Kidney (tissue), 22 donors: ENCODE measurements at places on chromosomes 16 and 17.

DNA sequence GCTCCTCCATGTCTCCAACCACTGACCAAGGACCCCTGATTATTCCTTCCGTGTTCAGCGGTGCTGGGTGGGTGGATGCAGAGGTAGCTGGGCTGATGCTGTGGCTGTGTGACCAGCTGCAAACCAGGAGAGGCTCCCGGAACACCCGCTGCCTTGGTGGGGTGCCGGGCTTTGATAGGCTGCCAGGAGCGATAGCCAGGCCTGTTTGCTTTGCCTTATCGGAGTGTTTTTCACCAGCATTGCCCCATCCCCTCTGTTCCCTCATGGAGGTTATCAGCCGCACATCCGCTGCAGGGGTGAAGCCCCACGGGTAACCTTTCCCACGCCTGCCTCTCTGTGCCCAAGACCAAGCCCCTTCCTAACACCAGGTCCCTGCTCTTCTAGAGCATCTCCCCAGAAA lies 354.3 kb downstream of the C16orf95 start:
- no peak for DNase-seq

- DNase-seq, result peak; percentile 78
Observed at GRCh38 chr17:64154313-64154695, 24.4 kb upstream of the ERN1 start.

DNA sequence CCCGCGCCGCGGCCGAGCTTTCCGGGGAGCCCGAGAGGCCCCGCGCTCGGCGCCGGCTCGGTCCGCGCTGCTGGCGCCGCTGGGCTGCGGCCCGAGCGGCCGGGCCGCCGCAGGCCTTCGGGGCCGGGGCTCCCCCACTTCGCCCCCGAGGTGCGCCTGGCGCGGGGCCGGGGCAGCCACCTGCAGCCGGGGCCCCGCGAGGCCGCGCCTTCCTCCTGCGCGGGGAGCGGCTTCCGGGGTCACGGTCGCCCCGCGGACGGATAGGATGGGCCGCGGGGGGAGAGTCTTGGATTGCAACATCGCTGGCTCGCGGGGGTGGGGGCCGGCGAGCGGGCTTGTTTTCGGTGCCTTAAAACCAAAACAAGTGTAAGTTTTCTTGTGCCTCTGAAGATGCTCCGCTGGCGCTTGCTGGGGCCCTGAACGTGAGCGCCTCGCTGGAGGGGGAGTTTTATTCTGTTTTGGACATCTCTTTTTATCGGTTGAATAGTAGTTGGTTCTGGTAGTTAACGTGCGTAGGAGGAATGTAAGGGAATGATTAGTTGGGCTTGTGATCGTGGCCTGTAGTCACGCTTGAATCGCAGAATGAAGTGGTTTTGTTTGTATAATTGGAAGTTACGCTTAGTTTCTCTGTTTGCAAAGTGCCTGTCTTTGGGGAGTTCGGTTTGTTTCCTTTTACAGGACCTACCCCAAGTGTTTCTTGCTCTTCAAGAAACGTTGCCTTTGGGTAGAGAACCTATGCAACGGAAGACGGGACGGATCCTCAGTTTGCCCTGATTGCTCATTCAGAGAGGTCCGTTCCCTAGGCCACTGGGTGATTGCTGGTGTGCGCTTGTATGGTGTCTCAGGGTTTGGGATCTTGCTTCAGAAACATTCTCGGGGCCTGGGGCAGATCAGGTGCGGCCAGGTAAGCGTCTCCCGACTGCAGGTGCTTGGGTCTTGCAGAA lies 724 bp downstream of the UBE2I start:
- DNase-seq, result no peak

- peak; percentile 86 for DNase-seq
Observed at GRCh38 chr17:40316571-40317344, 7.8 kb downstream of the RARA start.

DNA sequence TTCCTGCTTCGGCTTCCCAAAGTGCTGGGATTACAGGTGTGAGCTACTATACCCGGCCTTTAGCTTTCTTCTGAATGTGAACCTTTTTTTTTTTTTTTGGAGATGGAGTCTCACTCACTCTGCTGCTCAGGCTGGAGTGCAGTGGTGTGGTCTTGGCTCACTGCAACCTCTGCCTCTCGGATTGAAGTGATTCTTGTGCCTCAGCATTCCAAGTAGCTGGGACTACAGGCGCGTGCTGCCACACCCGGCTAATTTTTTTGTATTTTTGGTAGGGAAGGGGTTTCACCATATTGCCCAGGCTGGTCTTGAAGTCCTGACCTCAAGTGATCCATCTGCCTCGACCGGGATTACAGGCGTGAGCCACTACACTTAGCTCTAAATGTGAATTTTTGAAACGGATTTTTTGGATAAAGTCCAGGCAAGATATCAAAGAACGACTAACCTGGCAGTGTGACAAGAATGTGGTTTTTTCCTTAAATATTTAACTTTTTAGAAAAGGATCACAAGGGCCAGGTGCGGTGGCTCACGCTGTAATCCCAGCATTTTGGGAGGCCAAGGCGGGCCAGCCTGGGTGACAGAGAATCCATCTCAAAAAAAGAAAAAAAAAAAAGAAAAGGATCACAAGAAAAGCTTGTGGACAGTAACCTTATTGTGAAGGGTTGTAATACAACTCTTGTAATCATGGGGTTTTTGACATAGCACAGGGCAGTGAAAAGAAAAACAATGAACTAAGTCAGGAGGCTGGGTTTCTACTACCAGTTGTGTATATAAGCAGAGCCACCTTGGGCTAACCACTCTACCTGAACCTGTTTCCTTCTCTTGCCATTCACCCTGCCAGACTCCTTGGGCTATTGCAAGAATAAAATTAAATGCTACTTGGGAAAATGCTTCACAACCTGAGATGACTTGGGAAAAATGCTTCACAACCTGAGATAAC lies 6.2 kb downstream of the BRCA1 start:
- DNase-seq, result no peak

DNA sequence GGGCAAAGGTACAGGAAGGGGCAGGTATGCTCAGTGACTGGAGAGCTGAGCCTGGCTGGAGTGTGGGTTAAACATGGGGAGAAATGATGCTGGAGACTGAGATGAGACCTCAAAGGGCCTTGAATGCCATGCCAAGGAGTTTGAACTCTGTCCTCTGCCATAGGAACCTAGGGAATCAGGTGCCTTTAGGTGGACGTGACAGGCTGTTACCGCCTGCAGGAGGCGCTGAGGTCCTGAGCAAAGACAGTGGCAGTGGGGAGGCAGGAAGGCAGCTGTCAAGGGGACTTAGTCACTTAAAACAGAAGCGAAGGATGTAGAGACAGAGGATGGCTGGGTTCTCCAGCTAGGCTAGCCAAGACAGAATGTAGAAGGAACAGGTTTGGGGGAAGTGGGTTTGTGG lies 9.1 kb downstream of the PSMB3 start:
- peak; percentile 21 for DNase-seq

DNA sequence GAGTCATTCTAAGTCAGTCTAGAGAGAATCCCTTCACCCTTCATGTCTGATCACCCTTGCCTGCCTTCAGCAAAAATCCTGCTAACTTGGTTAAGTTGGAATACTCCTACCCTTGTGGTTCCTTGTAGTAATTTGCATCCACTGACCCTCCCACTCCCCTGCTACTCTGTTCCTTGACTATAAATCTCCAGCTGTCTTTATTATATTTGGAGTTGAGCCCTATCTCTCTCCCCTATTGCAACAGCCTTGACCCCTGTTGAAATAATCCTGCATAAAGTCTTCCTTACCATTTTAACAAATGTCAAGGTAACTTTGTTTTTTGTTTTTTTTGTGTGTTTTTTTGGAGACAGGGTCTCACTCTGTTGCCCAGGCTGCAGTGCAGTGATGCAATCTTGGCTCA lies 590.1 kb downstream of the WWOX start:
- no peak for DNase-seq

- no peak for DNase-seq
Observed at GRCh38 chr17:19877364-19877945, 9.7 kb upstream of the ULK2 start.

- DNase-seq, result peak; percentile 81
Observed at GRCh38 chr17:46979147-46979863, at the start of gene RPRML. TSS of gene RPRML (minus strand) at chr17:46979253. CDS start at chr17:46979007, 246 bp downstream.

DNA sequence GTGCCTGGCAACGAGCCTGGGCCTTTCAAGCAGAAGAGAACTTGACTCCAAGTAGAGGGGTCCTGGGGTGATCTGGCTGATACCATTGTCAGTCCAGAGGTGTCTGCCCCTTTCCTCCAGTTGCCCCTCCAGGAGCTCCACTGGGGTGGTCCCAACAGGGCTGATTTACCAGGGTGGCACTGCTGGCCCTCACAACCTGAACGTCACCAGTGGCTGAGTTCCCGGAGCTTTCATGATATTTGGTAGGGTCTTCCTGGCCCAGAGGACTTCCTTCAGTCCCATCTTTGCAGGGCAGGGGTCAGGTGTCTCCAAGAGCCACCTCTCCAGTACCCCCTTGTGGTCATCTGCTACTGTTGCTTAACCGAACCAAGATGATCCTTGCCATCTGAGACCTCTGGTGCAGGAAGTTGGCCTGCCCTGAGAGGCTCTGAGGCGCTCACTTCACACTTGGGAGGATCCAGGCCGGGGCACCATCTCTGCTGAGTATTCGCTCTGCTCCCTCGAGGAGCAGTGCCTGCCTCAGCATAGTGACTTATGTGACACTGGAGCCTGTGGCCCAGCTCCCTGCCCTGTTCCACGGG lies 3.5 kb downstream of the LIMD2 start:
- no peak for DNase-seq

DNA sequence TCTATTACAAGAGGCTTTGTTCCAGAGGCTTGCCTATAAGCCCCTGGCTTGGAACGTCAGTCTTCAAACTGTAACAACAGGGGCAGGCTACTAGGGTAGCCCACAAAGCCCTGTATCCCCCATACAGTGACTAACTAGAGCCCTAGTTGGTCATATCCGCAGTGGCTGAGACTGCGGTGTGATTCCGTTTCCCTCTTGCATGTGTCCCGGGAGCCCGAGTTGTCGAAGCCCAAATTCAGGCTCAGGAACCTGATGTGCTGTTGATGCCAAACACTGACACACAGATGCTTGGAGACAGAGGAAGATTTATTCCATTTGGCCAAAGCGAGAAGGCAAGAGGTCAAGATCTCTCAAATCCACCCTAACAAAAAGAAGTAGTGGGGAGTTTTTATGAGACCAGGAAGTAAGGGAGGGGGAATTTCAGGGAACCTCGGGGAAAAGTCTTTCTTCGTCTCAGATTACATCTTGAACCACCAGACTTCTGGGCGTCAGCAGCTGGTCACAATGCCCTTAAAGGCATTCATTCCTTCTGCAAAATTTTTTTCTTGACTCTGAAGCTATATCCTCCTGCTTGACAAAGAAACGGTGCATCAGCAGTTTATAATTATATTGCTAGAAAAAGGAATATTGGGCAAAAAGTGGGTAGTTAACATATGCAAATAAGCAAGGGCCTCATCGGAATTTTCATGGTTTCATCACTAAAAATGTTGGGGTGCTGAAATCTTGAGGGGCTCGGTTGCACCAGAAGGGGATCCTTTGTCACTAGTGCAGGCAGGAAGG lies 879 bp downstream of the SLFN5 start:
- DNase-seq, result peak; percentile 78

GRCh38 chr17:4949321-4950074 lies 1.2 kb upstream of the PFN1 start:
- DNase-seq, result peak; percentile 88

- DNase-seq, result peak; percentile 68
Observed at GRCh38 chr17:73595479-73595878, 48.8 kb downstream of the SDK2 start.

DNA sequence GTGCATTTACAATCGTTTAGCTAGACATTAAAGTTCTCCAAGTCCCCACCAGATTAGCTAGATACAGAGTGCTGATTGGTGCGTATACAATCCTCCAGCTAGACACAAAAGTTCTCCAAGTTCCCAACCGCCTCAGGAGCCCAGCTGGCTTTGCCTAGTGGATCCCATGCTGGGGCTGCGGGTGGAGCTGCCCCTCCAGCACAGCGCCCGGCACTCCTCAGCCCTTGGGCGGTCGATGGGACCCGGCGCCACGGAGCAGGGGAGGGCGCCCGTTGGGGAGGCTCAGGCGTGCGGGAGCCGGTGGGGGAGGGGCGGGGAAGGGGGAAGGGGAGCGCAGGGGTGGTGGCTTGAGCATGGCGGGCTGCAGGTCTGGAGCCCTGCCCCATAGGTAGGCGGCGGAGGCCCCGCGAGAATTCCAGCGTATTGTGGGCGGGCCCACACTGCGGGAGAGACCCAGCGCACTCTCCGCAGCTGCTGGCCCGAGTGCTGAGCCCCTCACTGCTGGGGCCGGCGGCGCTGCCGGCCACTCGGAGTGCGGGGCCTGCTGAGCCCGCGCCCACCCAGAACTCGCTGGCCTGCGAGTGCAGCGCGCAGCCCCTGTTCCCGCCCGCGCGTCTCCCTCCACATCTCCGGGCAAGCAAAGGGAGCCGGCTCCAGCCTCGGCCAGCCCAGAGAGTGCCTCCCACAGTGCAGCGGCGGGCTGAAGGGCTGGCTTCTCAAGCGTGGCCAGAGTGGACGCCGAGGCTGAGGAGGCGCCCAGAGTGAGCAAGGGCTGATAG lies 907.5 kb downstream of the CDH8 start:
- no peak for DNase-seq

DNA sequence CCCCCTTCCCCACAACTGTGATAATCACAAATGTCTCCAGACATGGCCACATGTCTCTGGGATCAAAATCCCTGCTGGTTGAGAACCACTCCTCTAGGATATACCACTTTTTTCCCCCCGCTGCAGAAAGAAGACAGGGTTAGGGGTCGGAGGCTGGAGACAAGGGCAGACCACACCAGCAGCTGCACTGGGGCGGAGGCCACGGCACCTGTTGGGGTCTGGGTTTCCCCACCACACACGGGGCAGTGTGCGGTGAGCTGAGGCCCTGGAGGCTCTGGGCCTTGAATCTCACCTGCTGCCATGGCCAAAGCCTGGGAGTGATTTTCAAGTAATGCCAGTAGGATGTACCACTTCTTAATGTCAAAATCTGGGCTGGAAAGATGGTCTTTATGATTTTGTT lies 320.5 kb downstream of the SNX29 start:
- DNase-seq, result no peak

- no peak for DNase-seq
Observed at GRCh38 chr16:85338989-85339685, 226.9 kb upstream of the CIBAR2 start.

- DNase-seq, result no peak
Observed at GRCh38 chr17:59893676-59894100, 767 bp downstream of the RPS6KB1 start.

GRCh38 chr16:84065536-84066132 lies 23.0 kb upstream of the SLC38A8 start:
- DNase-seq, result peak; percentile 63

- DNase-seq, result no peak
Observed at GRCh38 chr16:75718452-75718851, 7.8 kb downstream of the CPHXL start.

GRCh38 chr17:15436473-15437302 lies 30.7 kb downstream of the CDRT4 start:
- DNase-seq, result no peak
